Tracheal epithelial cell (primary cell): ENCODE measurements at places on chromosomes 16 and 17. TPM values are rescaled to one million over a fixed set of nuclear protein-coding genes. Genes with fewer than 3 reads are reported as not detected.

ATXN2L gene
- total RNA-seq: 35.7 and 41.6 TPM in 2 replicates

HOXB9 gene
- total RNA-seq: 2.9 TPM in 1 of 2 replicates, not detected in the other

CNGB1 gene
- 1.3 and 1.4 TPM in 2 replicates for total RNA-seq

DNAH9 gene
- 0.43 TPM in 1 of 2 replicates, not detected in the other for total RNA-seq

SPNS2 gene
- 2.8 and 45.1 TPM in 2 replicates for total RNA-seq

MAP2K4 gene
- 37.1 and 46.0 TPM in 2 replicates for total RNA-seq

ASPHD1 gene
- 1.7 and 8.9 TPM in 2 replicates for total RNA-seq

NPIPA7 gene
- 2.2 TPM in 1 of 2 replicates, not detected in the other for total RNA-seq

TOM1L1 gene
- 62.0 and 77.4 TPM in 2 replicates for total RNA-seq

CDIPT gene
- 62.4 and 65.3 TPM in 2 replicates for total RNA-seq

PRR35 gene
- not detected in 2 replicates for total RNA-seq

KCNG4 gene
- total RNA-seq: not detected in 2 replicates

TP53TG3F gene
- not detected in 2 replicates for total RNA-seq

KRT24 gene
- total RNA-seq: 0.21 TPM in 1 of 2 replicates, not detected in the other

SREBF1 gene
- total RNA-seq: 57.8 and 123 TPM in 2 replicates

DLG4 gene
- total RNA-seq: 1.9 and 6.0 TPM in 2 replicates

GAST gene
- 2.1 TPM in 1 of 2 replicates, not detected in the other for total RNA-seq

GOSR2 gene
- 23.9 and 38.8 TPM in 2 replicates for total RNA-seq

WFDC1 gene
- total RNA-seq: not detected in 2 replicates

PPM1E gene
- under 0.01 and 0.43 TPM in 2 replicates for total RNA-seq

C16orf96 gene
- total RNA-seq: under 0.01 TPM in 1 of 2 replicates, not detected in the other

TSPOAP1 gene
- total RNA-seq: 0.48 and 1.3 TPM in 2 replicates

P2RX1 gene
- total RNA-seq: not detected in 2 replicates

PIRT gene
- total RNA-seq: not detected in 2 replicates

CDH3 gene
- total RNA-seq: 536 and 1,334 TPM in 2 replicates

GNGT2 gene
- total RNA-seq: not detected in 2 replicates

SLC16A3 gene
- total RNA-seq: 131 and 277 TPM in 2 replicates

SLFN14 gene
- not detected in 2 replicates for total RNA-seq

CIBAR2 gene
- not detected in 2 replicates for total RNA-seq

PRSS8 gene
- 31.5 and 33.0 TPM in 2 replicates for total RNA-seq

TNFSF13 gene
- 5.3 and 8.2 TPM in 2 replicates for total RNA-seq

CCL22 gene
- total RNA-seq: not detected in 2 replicates

EMP2 gene
- 15.7 and 37.7 TPM in 2 replicates for total RNA-seq

TSNAXIP1 gene
- 0.85 TPM in 1 of 2 replicates, not detected in the other for total RNA-seq

NFATC3 gene
- 4.6 and 11.7 TPM in 2 replicates for total RNA-seq

TEKT1 gene
- not detected in 2 replicates for total RNA-seq

P3H4 gene
- 49.9 and 62.7 TPM in 2 replicates for total RNA-seq

UNC119 gene
- 30.6 and 34.5 TPM in 2 replicates for total RNA-seq

CDT1 gene
- 2.1 and 5.3 TPM in 2 replicates for total RNA-seq

UBALD1 gene
- 5.5 and 6.3 TPM in 2 replicates for total RNA-seq

OTOA gene
- 0.24 TPM in 1 of 2 replicates, not detected in the other for total RNA-seq

JPH3 gene
- total RNA-seq: not detected in 2 replicates

NPIPA8 gene
- 0.48 TPM in 1 of 2 replicates, not detected in the other for total RNA-seq

KRTAP16-1 gene
- not detected in 2 replicates for total RNA-seq

FBXO39 gene
- total RNA-seq: not detected in 2 replicates

CD300LG gene
- not detected in 2 replicates for total RNA-seq

CD19 gene
- not detected in 2 replicates for total RNA-seq

HS3ST3B1 gene
- 2.2 and 3.0 TPM in 2 replicates for total RNA-seq

NOD2 gene
- 4.5 and 14.0 TPM in 2 replicates for total RNA-seq

ATP6V0D1 gene
- 89.3 and 113 TPM in 2 replicates for total RNA-seq

MED13 gene
- total RNA-seq: 27.1 and 34.0 TPM in 2 replicates

ABCA8 gene
- 0.21 and 0.24 TPM in 2 replicates for total RNA-seq

SPATA22 gene
- 0.24 TPM in 1 of 2 replicates, not detected in the other for total RNA-seq

TEKT3 gene
- not detected in 2 replicates for total RNA-seq
